Nephron progenitor cell (in vitro differentiated cells): ENCODE measurements at places on chromosomes 6 and 20.

DNA sequence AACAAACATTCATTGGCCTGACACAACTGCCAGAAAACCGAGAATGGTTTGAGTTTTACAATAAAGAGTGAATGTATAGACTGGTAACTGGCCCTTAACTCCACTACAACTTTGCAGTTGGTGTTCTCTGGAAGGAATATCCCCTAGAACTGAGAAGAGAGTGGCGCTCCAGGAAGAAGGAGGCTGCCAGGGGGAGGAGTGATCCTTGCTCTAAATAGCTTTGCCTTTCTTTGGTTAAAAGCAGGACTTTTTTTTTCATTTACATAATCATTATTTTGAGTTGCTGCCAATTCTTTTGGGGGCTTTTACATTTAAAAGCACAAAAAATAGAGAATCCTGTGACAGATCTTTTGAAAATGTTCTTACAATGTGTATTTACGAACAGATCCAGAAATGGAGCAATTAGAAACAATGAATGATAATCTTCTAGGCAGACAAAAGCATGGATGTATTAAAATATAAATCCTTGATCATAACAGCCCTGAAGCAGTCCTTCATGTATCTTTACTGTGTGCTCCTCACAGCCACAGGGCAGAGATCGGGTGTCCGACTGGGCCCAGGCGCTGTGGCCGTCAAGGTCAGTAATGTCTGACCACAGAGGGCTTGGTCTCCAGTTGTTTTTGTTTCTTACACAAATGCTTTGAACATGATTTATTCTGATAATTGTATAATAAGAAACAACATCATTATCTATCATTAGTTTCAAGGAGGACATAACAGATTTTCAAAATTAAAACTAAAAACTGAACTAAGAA, 612.2 kb downstream of the HDGFL1 start:
- no peak for DNase-seq

DNA sequence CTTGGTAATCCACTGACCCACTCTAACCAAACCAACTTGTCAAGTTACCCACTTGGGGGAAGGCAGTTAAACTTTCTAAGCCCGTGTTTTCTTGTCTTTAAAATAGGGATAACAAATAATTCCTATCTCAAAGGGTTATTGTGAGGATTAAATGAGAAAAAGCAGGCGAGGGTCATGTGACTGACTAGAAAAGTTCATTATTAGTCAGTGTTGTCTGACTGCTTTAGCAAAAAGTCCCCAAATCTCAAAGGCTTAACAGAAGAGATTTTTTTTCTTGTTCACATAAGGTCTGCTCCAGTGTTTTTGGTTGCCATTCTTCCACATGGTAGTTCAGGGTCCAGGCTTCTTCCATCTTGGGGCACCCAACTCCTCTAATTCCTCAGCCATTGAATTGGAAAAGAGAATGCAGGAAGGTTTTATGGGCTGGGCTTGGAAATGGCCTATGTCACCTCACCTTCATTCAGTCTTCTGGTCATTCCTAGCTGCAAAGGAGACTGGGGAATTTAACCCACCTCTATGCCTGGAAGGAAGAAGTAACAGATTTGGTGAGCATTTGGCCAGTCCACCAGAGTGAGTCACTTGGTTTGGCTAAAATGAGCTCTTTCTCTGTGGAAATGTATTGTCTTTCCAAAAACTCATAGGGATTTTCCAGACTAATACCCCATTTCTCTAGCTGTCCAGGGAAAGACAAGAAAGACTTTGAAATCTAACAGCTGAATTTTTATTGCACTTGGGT, 77.0 kb downstream of the CAP2 start:
- no peak for DNase-seq

DNA sequence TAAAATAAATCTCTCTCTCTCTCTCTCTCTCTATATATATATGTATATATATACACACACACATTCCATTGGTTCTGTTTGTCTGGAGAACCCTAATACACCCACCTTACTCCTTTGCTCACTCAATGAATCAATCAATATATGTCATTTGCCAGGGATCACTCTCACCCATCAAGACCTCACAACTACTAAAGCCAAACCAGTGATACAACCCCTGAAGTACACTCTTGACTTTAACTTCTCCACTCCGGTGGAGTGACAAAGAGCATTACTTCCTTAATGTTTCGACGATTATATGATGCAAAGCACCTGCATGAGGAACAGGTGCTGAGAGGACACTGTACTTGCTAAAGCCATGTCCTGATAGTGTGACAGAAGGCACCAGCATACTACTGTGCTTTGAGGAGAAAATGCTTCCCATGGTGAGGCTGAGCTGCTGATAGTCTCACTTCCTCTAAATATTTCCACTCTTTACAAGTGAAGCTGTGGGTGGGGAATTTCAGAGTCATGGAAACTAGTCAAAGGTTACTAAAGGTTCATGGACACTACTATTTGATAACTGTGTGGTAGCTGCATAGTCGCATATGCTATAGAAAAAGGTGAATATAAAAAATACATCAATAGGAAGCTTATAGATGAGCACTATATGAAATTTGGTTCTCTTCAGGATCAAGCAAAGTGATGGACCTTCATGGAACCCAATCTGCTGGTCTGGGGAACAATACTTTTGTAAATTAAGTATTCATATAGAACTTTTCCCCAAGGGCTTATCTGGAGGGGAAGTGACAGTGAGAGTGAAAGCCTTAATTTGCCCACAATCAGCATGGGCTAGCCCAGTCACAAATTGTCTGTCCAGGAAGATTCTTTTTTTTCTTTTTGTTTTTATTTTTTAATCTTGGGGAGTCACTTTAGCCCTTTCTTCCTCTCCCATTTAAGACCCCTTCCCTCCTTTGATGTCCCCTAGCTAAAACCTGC, 141.9 kb upstream of the NEDD9 start:
- no peak for DNase-seq

DNA sequence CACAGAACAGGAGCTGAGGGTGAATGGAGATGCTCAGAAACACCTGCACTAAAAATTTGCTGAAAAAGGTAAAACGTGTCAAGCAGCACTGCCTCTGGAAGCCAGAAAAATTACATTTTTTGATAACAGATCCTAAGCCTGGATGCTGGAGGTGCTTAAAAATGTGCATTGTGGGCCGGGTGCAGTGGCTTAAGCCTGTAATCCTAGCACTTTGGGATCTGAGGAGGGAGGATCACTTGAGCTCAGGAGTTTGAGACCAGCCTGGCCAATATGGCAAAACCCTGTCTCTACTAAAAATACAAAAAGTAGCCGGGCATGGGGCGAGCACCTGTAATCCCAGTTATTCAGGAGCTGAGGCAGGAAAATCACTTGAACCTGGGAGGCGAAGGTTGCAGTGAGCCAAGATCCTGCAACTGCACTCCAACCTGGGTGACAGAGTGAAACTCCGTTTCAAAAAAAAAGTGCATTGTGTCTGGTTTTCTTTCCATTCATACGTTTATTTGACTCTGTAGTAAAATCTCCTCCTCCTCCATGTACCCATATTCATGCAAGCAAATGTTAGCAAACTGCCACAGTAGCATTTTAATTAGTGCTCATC, 587 bp upstream of the BTN3A1 start:
- no peak for DNase-seq

DNA sequence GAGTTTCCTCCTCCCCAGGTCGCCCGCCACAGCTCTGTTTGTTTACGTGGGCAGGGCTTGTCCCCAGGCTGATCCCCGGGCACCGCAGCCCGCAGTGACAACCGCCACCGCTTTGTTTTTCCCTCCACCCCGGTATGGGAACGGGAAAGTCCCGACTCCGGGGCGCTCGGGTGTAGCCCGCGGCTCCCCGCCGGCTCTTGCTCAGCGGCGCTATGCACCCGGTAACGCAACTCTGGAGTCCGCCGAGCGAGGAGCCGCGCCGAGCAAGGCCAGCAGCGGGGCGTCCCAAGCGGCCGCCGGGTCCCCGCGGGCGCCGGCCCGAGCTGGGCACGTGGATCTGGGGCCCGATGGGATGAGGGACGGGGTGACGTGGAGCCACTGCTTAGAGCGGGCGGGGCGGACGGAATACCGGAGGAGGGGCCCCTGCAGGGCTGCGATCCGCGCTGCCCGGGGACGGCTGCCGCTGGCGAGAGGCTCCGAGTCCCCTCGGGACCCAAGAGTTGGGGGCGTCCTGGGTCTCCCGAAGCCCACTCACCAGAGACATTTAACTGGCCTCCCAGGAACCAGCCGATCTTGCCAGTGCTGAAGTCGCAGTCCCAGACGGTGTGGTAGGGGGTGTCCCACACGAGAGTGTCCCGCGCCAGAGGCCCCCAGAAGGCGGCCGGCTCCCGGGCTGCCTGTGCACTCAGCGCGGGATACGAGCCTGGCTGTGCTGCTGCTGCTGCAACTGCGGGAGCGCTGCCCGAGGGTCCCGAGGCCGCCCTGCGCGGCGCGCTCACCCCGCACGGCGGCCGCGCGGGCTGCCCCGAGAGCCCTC, 497 bp downstream of the ACSS1 start:
- DNase-seq, result peak; percentile 67

- DNase-seq, result no peak
Measured at GRCh38 chr20:47758517-47759450, 26.5 kb downstream of the SULF2 start.

DNA sequence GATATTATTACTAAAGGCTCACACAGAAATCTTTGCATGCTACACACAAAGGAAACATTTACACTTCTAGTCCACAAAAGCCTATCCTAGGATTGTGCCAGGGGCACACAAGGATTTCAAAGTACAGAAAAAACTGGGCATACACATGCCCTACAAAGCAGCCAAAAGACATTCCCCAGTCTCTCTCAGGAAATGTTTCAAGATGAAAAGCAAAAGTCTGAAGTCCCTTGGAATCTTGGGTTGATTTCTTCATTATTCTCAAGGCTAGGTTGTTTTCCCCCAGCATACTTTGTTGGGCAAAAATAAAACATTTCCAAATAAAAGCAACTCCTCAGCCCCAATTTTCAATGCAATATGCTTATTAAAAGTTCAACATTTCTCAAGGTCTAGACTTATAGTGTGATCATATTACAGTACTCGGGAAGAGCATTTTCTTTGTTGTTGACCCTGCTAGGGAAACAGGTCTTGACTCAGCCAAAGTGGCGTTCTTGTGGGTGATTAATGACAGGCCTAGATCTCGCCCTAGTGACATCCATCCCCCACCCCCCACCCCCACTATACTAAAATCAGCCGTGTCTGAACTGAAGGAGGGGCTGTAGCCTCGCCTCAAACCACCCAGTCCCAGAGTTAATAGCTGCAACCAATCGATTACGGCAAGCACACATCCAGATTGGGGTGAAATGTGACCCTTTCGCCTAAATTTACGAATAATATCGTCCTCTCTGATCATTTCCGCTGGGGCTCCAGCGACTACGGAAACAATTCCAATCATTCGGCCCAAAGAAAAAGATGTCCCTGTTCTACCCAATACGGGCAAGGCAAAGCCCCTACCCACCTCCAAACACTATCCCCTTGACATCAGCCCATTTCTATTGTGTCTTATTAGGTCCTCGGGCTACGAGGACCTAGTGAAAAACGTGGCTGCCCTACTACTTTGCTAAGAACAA, 1.4 kb downstream of the AKIRIN2 start:
- peak; percentile 47 for DNase-seq

- DNase-seq, result no peak
Measured at GRCh38 chr20:39825524-39825923, 863.4 kb downstream of the DHX35 start.

GRCh38 chr20:10481676-10482075, 46.6 kb downstream of the SLX4IP start:
- DNase-seq, result no peak

GRCh38 chr6:134413241-134413643, 95.3 kb upstream of the SGK1 start:
- DNase-seq, result no peak

GRCh38 chr20:21089391-21089790, 16.8 kb downstream of the LINC00237 start:
- DNase-seq, result no peak

DNA sequence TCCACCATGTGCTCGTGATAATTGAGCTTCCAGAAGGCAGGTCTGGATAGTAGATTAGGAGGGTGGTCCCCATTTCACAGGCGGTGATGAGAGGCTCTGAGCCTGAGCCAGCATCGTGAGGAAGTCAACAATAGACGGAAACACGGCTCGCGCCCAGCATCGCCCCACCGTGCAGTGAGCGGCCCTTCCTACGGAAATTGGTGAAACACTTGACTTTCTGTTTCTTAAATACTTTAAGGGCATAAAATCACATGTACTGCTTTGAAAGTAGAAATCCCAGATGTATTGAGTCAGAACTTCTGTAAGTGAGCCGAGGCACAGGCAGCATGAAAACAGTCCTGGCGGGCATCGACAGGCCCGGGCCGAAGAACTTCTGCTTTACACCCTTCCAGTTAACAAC, 4.3 kb upstream of the KIF25 start:
- DNase-seq, result no peak

DNA sequence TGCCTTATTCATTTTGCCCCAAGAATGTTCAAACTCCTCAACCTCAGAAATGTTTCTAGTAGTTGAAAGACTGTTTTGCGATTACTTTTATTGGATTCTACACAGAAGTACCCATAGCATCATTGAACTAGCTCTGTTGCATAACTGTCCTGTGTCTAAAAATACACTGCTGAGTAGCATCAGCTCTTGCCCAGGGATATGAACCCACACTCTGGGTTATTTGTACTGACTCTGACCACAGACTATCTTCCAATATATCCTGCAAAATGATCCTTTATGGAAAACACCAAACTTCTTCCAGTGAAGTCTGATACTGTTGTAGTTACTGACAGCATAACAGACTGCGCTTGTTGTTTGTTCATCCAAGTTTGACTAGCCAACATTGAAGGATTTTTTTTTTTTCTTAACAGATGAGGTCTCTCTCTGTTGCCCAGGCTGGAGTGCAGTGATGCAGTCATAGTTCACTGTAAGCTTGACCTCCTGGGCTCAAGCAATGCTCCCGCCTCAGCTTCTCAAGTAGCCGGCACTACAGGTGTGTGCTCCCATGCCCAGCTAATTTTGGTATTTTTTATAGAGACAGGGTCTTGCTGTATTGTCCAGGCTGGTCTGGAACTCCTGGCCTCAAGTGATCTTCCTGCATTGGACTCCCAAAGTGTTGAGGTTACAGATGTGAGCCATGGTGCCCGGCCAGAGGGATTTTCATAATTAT, 49.9 kb downstream of the TULP4 start:
- no peak for DNase-seq

DNA sequence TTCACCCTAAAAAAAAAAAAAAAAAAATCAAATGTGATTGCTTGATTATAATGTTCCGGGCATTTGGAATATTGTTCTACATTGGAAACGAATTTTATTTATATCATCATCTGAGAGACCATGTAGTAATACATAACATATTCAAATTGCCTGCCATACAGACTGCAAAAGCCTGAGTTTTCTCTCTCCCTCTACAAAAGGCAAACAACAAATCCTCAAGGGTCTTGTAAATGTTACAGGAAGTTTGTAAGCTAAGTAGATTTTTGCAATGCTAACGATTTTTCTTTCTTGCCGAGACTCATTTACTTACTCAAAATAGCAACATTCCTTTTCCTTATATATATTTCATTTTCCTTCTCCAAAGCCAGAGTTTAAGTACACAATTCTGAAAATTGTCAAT, 49.0 kb upstream of the HTR1E start:
- DNase-seq, result no peak

DNA sequence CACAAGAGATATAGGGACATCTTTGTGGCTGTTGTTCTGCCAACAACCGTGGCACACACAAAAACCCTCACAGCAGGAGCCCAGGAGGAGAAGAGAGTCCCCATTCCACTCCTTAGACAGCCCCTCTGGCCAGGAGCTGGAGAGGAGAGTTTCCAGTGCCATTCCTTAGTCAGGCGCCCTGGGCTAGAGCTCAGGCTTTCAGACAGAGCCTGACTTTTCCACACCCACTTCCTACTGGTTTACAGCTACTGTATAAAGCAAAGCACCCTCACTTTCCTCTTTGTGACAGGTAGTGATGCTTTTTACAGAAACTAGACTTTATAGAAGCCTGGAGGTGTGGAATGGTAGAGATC, 145.9 kb downstream of the SYCP2 start:
- no peak for DNase-seq
